ENCODE measurements at places on chromosomes 16 and 17. TPM values are rescaled to one million over a fixed set of nuclear protein-coding genes. Genes with fewer than 3 reads are reported as not detected.

HAS3 gene
- total RNA-seq: 0.84 TPM

APPBP2 gene
- 21.2 TPM for total RNA-seq

SLC25A39 gene
- total RNA-seq: 36.0 TPM

SPNS2 gene
- 0.10 TPM for total RNA-seq

TMC5 gene
- total RNA-seq: 0.10 TPM

ESRP2 gene
- 0.10 TPM for total RNA-seq

NOXO1 gene
- total RNA-seq: not detected

STX8 gene
- total RNA-seq: 67.8 TPM

CCL4L2 gene
- 7.9 TPM for total RNA-seq

All from mononuclear cell (primary cell).